ENCODE measurements at places on chromosomes 7 and 10.

DNA sequence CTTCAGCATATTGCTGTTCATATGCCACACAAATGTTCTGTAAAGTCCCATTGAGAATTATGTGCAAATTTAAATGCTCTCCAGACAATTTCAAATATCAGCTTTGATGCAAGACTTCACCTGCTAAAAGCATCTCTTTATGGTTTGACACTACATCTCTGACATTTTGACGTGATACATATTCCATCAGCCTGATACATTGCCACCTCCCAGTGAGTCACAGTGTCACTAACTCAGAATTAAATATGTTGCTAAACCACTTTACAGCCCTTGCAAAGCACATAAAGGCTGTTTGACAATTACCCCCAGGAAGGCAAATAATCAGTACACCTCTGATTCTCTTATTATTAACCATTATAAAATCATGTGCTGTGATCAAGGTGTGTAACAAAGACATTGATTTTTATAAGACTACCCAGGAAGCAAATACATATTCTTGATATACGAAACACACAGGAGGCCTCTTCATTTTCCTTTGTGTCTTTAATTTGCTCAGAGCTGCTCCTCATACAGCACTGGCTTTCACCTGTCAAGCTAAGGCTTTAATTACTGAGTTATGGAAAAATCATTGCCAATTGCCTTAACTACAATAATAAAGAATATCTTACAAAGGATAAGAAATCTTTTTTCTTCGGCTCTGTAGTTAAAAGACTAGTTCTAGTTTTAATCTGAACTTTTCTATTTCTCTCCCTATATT is 547.5 kb upstream of the C7orf33 start:
- DNase-seq = peak; percentile 100

DNA sequence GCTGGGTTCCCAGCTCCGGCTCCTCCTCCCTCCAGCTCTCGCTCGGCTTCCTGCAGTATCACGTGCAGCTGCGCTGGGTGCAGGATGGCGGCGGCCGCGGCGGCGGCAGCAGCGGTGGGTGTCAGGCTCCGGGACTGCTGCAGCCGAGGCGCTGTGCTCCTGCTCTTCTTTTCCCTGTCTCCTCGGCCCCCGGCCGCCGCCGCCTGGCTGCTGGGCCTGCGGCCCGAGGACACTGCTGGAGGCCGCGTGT is at the start of gene CNNM1:
TSS of gene CNNM1 (plus strand) at position 53 of the 250 bp plus-strand sequence. CDS start at position 85, 32 bp downstream.
- DNase-seq = no peak

GRCh38 chr7:142104550-142105527 is 6.7 kb upstream of the MGAM2 start:
- peak; percentile 4 for DNase-seq

DNA sequence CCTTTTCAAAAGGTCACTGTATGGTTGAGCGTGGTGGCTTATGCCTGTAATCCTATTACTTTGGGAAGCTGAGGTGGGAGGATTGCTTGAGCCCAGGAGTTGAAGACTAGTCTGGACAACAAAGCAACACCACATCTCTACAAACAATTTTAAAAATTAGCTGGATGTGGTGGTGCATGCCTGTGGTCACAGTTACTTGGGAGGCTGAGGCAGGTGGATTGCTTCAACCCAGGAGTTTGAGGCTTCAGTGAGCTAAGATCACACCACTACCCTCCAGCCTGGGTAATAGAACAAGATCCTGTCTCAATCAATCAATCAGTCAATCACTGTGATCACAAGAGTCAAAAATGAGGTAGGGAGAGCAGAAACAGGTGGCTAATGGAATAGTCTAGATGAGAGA is 97.0 kb downstream of the SUGCT start:
- DNase-seq = no peak

DNA sequence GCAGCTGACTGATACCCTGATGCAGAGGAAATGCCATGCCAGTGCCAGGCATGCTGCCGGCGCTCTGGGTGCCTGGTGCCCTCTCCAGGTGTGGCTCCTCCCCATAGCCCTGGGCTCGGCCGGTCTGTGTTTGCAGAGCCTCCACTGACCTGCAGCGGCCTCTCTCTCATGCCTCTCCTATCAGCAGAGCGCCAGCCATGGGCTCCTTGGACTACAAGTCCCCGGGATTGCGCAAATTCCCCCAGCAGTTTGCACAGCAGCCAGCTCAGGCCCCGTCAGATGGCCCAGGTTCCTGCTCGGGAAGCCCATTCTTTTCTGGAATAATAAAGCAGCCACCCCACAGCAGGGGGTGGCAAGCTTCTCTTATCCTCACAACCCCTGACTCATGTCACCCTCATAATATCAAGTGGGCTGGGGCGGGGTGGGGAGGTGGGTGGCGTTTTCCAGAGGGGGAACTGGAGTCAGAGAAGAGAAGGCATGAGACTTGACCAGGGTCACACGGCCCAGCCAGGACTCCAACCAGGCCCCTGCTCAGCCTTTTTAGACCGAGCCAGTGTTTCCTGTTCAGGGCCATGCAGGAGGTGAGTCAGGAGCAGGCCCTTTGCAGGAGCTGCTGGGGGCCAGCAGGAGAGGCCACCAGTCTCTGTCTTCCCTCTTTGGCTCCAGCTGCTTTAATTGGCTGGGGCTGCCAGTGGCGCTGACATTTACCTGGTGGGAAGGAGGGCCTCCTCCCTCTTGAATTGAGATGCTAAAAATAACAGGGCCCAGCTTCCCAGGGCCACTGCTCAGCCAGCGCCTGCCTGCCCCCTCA is 58.6 kb downstream of the ZMIZ1 start:
- DNase-seq = peak; percentile 57

GRCh38 chr10:88913127-88913526 is 33.1 kb downstream of the STAMBPL1 start:
- peak; percentile 93 for DNase-seq

GRCh38 chr10:128151031-128151430 is 24.8 kb upstream of the MKI67 start:
- no peak for DNase-seq

- no peak for DNase-seq
Observed at GRCh38 chr7:134357486-134357885, 40.8 kb upstream of the SLC35B4 start.

DNA sequence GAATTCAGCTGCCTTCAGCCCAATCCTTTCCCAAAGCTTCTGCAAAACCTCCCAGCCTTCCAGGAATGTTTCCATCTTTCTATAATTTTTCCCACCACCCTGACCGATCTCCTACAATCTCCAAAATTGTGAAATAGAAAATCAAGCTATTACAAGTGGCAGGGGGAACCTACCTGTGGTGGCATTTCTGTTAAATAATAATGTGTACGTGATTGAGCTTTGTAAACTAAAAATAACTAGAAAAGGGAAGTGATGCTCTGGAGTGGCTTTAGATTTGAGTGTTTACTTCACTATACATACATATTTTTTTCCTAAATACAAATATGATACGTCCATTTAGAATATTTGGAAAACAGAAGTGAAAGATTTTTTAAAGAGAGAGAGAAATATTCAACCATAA is 593.6 kb downstream of the GRM8 start:
- DNase-seq = no peak

- DNase-seq = no peak
Observed at GRCh38 chr10:126422567-126422966, 34.3 kb upstream of the ADAM12 start.

DNA sequence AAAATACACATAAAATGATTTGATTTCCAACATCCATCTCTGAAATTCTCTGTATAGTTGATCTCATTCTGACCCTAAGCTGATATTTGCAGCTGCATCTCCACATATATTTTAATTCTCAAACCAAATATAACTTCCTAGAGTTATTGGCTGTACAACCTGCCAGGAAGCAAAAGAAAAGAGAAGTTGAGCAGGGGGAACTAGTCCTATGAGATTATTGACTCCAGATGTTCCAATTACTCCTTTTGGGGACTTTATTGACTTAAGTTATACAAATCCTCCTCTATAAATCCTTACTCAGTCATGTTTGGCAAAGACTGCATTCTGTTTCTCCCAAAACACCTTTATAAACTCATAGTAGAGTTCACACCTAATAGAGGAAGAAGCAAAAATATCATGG is 599.4 kb upstream of the ANKRD30A start:
- DNase-seq = no peak

DNA sequence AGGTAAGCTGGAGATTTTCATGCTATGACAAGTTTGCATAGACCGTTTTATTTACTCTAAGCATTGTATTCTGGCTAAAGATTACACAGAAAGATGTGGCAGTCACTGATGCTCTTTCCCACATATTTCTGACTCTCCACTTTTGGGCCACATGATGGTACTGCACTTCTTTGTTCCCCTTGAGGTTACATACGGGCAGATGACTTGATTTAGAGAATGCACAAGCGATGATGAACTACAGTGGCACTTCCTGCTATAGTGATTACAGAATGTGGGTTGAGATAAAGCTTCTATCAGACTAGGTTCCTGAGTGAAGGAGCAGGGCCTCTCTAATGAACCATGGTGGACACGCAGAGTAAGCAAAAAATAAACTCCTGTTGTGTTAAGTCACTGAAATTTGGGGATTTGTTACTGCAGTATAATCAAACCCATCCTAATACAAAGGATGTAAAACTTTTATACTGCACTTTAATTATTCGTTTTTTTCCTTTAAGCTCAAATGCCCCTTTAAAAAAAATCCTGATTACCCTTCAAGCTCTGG is 177.9 kb downstream of the TAX1BP1 start:
- no peak for DNase-seq

- DNase-seq = no peak
Observed at GRCh38 chr10:118342638-118343020, 505 bp upstream of the FAM204A start.

- no peak for DNase-seq
Observed at GRCh38 chr10:110414548-110415309, 83.0 kb upstream of the DUSP5 start.

GRCh38 chr10:52319926-52320325 is 5.8 kb downstream of the DKK1 start:
- no peak for DNase-seq

- DNase-seq = no peak
Observed at GRCh38 chr7:141838581-141838980, 2.7 kb downstream of the PRSS37 start.

GRCh38 chr7:76380623-76380966 is 21.8 kb upstream of the YWHAG start:
- DNase-seq = no peak

GRCh38 chr7:16129431-16130110 is 291.8 kb downstream of the CRPPA start:
- no peak for DNase-seq

GRCh38 chr7:1705856-1706255 is 35.8 kb downstream of the ELFN1 start:
- DNase-seq = no peak

GRCh38 chr10:100829933-100830727 is 82.6 kb upstream of the SLF2 start:
- no peak for DNase-seq

DNA sequence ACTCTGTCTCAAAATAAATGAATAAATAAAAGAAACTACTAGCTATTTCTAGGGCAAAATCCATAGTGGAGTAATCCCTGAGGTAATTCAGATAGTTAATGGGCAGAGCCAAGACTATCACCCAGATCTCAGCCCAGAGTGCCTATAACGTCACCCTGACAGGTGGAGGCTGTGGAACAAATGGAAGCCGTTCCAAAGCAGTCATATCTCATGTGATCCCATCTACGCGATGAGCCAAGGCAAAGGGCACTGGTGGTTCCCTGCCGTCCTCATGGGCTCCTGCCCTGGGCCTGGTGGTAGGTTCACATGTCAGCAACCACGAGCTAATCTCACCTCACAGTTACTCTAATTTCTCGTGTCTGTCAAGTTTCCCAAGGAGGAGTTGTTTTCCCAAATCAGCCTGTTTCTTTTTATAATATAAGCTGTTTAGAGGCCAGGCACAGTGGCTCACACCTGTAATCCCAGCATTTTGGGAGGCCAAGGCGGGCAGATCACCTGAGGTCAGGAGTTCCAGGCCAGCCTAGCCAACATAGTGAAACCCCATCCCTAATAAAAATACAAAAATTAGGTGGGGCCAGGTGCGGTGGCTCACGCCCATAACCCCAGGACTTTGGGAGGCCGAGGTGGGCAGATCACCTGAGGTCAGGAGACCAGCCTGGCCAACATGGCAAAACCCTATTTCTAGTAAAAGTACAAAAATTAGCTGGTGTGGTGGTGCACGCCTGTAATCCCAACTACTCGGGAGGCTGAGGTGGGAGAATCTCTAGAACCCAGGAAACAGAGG is 22.5 kb upstream of the ASCC1 start:
- no peak for DNase-seq

- DNase-seq = no peak
Observed at GRCh38 chr7:46123756-46124343, 202.8 kb upstream of the IGFBP3 start.

DNA sequence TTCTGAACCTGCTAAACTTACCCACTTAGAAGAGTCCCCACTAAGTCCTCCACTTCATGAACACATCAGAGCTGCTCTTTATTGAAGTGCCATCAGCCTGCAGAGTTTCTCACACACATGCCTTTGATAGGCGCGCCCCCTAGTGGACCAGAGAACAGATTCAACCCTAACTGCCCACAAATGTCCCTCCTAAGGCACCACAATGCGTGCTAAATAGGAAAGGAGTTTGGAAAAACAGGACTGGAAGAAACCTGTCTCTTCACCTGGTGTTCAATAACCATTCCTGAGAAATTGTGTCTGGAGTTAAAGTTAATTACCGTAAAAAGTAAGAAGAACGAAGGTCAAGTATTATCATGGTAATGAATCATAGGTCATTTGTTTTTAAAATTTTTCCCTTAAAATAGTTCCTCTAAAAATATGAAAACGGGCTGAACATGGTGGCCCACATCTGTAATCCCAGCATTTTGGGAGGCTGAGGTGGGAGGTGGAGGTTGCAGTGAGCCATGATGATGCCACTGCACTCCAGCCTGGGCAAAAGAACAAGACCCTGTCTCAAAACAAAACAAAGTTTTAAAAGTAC is 249.7 kb downstream of the ELMO1 start:
- DNase-seq = peak; percentile 74

GRCh38 chr7:128911423-128912031 is 1.0 kb upstream of the KCP start:
- no peak for DNase-seq

DNA sequence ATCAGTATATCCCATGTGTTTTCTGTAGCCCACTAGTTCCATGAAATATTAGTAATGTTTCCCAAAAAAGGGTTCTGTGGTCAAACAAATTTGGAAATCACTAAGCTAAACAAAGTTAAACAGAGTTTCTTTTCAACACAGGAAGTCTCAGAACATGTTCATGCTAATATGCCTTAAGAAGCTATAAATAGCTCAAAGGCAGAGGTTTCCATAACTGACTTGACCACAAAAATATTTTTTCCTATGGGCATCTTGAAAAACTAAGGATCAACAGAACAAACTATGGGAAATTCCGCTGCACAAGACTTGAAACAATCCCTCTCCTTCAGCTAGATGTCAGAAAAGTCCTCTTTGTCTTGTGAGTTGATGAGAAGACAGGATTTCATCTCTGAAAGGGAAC is 59.7 kb downstream of the SEM1 start:
- DNase-seq = no peak

- no peak for DNase-seq
Observed at GRCh38 chr10:94251098-94251497, 111.6 kb downstream of the NOC3L start.

DNA sequence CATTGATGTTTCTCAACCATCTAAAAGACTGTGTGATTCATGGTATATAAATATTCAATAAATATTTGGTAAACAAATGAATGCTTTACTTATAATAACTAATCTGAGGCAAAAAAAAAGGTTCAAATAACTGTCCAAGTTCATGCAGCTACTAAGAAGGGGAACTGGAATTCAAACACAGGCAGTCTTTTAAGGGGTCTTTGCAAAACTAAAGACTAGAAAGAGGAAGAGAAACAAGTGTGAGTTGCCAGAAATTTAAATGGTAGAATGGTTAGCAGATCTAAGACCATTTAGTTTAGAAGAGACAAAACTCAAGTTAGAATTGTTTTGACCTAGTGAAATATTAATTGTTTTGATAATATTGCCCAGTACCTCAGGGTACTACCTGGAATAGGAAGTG is 642.0 kb upstream of the LRRN3 start:
- DNase-seq = no peak
